ENCODE measurements at places on chromosomes 1 and 21.

DNA sequence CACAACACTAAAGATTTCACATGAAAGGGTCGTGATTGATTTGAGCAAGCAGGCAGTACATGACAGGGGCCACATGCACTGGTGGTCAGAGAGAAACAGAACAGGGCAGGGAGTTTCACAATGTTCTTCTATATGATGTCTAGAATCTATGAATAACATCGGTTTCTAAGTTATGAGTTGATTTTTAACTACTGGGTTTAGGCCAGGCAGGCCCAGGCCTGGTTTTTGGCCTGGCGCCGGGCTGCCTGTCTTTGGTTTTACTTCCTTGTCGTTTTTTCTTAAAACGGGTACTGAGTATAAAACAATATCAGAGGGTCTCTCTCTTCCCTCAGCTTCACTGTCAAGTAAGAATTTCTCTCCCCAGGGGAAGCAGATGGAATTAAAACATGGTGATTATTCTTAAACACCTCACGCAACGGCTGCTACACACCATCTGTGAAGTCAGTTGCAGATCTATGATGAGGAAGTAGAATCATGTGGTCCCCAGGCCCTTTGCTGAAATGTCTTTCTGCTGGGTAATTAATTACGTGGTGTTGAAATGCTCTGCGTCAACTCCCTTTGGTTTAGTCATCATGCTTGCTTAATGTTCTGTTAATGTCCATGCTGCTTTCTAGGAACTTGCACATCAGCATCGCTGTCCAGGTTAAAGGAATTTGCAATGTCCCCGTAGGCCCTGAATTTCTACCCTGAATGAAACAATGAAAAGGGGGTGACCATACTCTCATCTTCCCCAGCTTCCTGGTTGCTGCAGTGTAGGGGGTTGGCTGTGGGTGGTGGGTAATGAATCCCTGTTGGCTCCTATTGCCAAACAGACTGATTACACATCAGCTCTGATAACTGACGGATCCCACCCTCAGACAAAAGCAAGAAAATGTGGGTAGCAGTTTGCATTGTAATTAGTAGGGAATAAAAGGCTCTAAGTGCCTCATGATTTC is 70.3 kb downstream of the SERINC2 start:
- no peak for DNase-seq

GRCh38 chr1:226530591-226530990 is 18.0 kb upstream of the STUM start:
- DNase-seq: no peak

DNA sequence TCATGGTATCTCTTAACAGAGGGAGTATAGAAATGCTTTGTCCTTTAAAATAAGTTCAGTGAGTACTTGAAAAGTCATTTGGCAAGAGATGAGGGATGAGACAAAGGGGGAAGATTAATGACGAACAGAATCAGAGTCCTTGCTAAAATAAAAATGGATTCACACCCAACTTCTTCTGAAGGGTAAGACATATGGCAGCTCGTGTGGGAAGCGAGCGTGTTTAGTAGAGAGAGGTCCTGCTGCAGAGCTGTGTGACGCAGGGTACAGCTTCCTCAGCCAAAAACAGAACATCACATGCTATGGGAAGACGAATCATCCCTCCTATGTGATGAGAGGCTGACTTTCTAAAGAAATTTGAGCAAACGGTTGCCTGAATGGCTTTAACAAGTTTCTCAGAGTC is 158.5 kb upstream of the LMO4 start:
- DNase-seq: no peak

GRCh38 chr21:34343347-34343746 is 20.5 kb upstream of the KCNE2 start:
- DNase-seq: no peak

- no peak for DNase-seq
These were observed 2.0 kb upstream of the TRNP1 start for GRCh38 chr1:26991310-26992116.

- peak; percentile 48 for DNase-seq
These were observed 14.0 kb downstream of the RHBG start for GRCh38 chr1:156383023-156383422.

DNA sequence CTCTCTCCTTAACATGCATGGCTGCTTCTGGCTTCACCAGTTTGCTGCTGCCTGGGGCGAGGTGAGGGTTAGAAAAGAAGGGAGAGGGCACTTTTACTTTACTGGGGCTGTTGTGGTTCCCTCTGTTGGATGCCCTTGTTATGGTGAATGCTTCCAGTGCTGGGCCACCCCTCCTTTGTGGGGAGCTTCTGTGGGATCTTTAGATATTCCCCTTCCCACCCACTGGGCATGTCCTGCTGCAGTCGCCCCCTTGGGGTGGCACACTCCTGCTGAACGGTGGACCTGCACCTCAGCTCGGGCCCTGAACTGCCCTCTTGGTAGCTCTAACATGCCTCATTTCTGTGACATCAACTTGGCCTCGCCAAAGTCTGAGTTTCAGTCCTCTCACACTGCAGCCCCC is 6.0 kb downstream of the TNN start:
- no peak for DNase-seq

GRCh38 chr1:7108251-7108650 is 323.0 kb downstream of the CAMTA1 start:
- DNase-seq: no peak

- DNase-seq: no peak
These were observed 61.0 kb upstream of the ADARB1 start for GRCh38 chr21:45013260-45013841.

DNA sequence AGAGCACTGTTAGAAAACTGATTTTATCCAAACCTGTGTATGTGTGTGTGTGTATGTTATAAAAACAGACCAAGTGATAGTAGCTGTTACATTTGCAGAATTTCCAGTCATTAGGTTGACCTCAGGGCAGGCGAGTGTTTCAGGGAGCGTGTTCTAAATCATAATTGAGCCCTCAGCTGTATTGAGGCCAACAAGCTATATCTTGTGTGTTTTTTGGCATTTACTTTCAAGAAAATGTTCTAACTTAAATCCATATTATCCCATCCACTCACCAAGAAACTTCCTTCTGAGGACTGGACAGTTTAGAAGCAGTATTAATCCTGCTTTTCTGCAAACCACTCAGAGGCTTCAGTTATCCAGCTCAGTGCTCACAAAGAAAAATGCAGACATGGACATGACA is 12.0 kb downstream of the DDAH1 start:
- no peak for DNase-seq

DNA sequence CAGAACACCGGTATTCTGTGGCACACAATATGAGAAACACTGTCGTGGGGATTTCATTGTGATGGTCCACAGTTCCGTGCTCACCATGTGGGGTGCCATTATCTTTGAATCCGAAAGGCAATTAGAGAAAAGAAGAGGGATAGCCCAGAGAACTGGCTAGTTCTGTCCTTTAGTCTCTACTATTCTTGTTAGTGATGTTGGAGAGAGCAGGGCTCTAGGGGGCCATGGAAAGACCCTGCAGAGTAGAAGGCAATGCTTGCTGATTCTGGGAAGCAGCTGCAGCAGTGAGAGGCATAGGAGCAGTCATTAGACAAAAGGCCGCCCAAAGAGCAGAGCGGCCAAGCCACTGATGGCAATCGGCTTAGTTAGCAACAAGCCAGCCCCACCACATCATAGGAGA is 146.3 kb downstream of the TSEN15 start:
- no peak for DNase-seq

DNA sequence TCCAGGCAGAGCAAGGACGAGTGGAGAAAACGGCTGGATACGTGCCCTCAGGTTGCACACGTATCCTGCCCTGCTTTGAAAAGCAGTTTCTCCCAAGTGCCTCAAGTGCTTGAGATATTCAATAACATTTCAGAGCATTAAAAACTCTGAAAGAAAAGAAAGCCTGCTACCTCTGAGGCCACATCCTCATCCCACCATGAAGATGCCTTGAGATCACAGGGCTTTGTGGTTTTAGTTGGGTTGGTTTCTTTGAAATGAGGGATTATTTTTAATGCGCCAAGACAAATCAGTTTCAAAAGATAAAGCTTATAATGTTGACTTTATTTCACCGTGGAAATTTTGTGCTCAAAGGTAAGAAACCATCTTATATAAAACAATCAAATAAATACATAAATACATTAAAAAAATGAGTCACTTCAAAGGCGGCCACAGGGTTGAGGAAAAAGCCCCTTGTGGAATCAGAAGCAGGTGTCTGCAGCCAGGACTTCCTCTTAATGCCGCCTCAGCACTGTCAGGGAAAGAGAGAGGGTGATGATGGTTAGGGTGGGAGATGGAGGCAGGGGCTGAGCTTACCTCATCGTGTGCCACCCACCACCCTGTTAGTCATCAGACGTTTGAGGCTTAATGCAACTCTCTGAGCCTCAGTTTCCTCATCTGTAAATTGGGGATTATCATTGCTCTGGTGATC is 1.4 kb downstream of the NPPB start:
- DNase-seq: no peak

- DNase-seq: no peak
These were observed 9.1 kb downstream of the SSBP3 start for GRCh38 chr1:54397090-54397591.

GRCh38 chr1:217407534-217408001 is 223.3 kb downstream of the GPATCH2 start:
- no peak for DNase-seq

DNA sequence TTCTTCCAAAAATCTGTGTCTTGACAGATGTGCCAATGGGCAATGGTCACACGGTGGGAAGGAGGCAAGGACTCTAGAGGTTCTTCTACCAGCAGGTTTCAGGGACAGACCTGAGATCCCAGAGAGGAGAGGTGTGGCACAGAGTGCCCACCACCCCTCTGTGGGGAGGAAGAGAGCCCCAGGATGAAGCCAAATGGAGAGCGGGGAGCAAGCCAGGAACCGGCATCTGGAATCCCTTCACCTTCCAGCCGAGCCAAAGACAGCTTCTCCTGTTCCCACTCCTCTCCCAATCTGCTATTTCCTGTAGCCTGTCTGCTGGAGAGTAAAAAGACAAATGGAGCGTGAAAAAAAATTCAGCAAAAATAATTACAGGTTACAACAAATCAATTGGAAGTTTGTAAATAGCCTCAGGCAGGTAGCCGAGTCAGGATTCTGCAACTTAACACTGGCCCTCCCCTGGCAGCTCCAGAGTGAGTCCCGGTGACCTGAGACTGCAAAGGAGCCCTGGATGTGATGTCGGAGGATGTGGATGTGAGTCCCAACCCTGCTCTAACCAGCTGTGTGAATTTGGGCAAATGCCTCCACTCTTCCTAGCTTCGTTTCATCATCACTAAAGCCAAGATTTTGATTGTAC is 45.4 kb upstream of the LRRN2 start:
- no peak for DNase-seq

Measured in stimulated activated CD4-positive, alpha-beta T cell treated with anti-CD3 and anti-CD28 coated beads, Interleukin-2, amount 100 ng/mL, for 4 hours (primary cell).